CD4-positive, alpha-beta T cell treated with Interleukin-6 for 4 hours (primary cell): ENCODE measurements at places on chromosomes 2 and 18.

GRCh38 chr2:214604861-214605260 lies 194.0 kb downstream of the VWC2L start:
- no peak for DNase-seq

DNA sequence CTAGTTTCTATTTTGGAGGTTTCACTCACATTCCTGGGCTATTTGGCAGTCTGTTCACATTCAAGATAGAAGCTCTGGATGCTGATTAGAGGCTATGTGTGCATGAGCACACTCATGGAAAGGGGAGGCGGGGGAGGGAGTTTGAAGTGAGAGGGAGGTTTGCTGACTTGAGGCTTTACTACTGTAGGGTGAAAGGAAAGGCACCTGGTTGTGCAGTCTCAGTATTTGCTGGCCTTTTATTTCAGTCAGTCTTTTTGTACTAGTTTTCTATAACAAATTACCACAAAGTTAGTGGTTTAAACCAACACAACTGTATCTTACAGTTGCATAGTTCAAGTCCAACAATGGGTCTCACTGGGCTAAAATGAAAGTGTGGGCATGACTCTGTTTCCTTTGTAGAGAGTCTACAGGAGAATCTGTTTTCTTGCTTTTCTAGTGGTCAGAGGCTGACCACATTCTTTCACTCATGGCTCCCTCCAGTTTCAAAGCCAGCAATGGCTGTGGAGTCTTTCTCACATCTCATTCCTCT lies 47.7 kb upstream of the NR4A2 start:
- no peak for DNase-seq

- no peak for DNase-seq
These were observed 108.1 kb upstream of the CELF4 start for GRCh38 chr18:37673671-37674070.

DNA sequence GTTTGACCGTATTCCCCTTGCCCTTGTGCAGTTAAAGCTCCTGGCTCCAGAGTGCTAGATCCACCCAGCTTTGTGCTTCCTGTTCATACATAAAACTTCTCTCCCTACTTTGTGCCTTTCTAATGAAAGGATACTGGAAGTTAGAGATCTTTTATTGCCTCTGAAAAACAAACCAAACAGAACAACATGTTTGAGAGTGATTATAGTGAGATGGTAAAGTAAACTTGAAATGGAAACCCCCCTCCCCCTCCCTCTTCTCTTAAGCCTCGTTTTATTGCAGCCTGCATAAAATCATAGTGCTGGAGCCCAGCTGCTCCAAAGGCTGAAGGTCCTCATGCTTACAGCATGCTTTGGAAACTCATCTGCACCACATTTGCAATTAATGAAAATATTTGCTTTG lies 125.1 kb downstream of the TANC1 start:
- no peak for DNase-seq

- DNase-seq = no peak
These were observed 193.2 kb downstream of the CCDC85A start for GRCh38 chr2:56376699-56377665.

- DNase-seq = no peak
These were observed 88.2 kb downstream of the GREB1L start for GRCh38 chr18:21330122-21330701.

DNA sequence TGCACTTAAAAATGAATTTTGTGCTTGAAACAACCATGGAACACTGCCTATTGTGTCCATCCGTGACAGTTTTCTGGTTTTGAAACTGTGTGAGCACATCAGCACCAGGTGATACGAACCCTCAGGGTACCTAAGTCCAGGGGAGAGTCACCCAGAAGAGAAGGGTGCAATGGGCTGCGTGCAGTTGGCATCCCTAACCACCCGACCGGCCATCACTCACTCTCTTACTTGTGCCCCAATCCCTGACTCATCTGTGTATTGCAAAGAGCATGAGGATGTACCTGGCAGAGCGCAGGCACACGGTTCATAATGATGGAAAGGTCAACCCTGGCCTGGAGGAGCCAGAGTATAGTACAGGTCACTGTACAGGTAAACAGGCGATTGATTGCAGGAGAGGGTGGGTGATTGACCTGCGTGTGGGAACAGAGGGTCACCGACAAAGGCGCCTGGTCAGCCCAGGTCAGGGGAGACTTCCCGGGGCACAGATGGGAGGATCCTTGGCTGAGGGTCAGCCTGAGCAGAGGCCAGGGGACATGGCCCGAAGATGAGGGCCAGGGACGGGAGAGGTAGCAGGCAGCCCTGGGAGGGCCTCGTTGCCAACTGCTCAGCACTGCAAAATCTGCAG lies 160.3 kb downstream of the SEPTIN10 start:
- no peak for DNase-seq

DNA sequence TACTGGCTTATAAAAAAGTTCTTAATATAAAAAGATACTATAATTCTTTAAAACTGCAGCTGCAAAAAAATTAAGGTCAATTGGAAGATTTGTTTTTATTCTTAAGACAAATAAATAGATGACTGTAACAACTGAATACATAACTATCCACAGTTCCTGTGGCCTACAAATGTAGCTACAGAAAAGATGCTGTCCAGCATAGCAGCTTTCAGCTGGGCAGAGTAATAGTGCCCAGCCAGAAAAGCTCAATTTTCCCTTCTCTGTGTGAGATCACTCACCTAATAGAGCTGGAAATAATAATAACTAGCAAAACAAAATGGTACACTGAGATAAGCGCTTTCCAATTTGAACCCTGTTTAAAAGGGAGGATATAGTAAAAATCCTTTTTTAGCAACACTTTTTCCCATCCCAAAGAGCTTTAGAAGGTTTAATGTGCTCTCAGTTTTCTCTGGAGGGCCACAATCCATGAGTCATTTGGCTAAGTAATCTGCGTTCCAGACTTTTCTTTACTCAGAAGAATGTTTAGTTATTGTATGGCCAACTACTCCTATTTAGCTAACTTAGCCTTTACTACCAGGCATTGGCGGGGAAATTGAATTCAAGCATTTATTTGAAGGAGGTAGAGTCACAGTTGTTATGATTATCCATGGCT lies 158.1 kb upstream of the SLC39A10 start:
- DNase-seq = no peak

DNA sequence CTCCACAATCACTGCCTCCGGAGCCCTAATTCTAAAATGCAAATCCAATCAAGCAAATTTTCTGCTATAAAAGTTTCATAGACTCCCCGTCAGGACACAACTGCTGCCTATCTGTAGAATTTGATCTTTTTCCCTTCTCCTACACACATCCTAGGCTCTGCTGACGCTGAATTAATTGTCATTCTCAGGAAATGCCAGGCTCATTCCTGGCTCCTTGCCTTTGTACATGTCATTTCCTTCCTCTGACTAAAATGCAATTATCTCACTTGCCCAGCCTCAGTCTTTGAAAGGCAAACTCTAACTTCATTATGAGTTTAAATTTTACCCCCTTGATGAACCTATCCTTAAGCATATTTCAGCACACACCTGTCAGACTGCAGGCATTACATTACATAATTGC lies 844.9 kb upstream of the CRIM1 start:
- DNase-seq = no peak

DNA sequence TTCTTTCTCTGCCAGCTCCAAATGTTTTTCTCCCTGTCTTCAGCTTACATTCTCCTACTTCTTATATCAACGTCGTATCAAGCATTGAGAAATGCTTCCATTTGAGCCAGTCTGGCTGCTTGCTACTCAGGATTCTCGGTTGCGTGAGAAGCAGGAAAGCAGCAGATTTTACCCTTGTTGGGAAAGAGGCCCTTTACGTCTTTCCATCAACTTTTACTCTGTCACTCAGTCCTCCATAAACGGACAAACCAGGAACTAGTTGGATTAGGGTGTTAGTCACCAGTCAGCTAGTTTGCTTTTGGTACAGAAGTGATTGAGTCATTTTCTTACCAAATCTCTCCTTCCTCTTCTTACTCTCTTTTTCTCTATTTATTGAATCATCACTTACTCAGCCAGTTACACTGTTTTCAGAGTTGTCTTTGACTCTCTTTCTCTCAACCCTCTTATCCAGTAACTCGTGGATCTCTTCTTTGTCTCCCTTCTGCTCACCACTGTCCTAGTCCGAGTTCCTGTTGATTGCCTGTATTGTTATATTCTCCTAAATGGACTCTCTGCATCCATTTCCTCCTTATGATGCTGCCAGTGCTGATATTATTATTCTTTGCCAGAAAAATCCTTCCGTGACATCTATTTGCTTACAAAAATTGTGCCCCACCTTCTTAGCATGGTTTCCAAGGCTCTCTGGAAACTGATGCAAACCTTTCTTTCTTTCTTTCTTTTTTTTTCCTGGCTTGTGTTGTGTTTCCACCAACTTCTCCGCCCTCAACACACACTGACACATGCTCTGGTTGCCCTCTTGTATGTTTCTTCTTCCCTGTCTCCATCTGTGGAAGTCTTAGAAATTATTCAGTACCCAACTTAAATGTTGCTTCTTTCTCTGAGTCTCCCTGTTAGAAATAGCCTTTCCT lies 61.5 kb downstream of the VRK2 start:
- no peak for DNase-seq

DNA sequence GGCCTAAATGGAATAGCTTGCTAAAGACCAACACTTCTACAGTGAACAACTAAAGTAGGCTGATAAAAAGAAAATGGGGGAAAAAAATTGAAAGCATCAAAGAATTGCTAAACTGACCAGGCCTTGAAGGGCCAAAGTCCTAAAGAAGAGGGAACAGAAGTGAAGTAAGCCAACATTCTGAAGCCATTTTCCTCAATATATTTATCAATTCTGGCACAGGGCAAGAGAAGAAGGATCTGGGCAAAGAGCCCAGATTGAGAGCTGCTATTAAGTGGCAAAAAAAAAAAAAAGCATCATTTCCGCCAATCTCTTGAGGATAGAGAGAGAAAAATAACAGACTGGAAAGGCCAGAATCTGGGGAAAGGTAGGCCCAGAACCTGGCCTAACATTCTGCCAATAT lies 25.7 kb downstream of the FANCL start:
- DNase-seq = no peak
